Muscle of back (tissue), 13 donors: ENCODE measurements at places on chromosomes 5 and 9. TPM values are rescaled to one million over a fixed set of nuclear protein-coding genes. Genes with fewer than 3 reads are reported as not detected.

DNA sequence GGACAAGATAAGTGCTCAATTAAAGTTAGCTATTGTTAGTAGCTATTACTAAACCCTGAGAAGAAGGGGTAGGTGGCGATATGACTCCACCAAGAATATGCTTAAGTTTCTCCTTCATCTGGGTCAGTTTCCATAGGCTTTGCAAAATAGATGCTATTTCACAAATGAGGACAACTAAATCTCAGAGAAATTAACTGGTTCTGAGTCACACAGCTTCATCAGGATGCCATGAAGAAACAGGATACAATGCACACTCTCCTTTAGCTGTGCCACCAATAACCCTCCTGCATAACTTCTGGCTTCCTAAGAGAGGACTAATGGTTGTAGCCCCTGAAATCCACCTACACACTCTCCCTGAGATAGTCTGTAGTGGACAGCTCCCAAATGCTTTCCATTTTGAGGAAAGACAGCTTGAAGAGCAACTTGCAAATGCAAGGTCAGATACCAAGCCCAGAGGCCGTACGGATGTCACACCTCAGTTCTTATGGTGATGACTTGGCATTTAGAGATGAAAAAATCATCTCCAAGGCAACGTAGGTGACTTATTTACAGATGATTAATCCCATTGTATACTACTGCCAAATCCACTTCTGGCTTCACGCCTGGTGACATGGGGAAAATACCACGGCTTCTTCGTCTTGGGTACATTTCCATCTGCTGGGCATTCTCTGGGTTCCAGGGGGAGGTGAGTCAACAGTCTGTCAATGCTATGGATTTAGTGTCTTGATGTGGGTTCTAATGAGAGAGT lies 251.4 kb upstream of the IL12B start:
- DNase-seq = peak; percentile 73

- no peak for DNase-seq
These were observed 182.0 kb upstream of the PPP1R26 start for GRCh38 chr9:135297456-135298075.

DNA sequence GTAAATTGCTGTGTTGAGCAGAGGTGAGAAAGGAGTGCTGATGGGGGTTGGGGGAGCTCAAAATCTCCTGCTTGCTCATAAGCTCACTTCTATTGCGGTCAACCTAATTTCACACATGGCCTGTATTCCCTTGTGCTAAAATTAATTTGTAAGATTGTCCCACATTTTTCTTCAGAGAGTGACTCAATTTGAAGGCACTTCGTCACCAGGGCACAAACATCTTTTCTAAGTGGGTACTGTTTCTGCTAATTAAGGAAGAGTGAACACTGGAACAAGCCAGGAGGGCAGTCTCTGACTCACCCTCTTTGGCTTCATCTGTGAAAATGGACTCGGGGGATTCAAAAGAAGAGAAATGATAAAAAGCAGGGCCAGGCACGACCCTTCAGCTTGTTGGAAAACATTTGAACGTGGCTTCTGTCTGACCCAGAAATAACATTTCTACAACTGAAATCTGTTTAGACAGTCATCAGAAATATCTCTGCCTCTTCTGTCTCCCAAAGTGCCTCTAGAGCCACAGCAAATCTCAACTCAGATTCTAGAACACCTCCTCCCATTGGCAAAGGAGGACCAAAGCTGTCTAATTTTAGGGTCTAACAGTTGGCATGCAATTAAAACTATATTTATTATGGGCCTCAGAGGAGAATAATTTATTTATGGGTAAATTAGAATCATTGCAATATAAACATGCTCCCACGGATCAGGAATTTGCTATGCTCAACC lies 49.8 kb downstream of the FEM1C start:
- DNase-seq = no peak

Gene KIF4B
- 0.10 TPM for polyA plus RNA-seq
